ENCODE measurements at places on chromosomes 16 and 17.
A peak's percentile ranks its signal among the peaks of the same experiment; 100 is the strongest.

GRCh38 chr16:11914210-11915113, 1.3 kb downstream of the GSPT1 start:
- no peak for DNase-seq

DNA sequence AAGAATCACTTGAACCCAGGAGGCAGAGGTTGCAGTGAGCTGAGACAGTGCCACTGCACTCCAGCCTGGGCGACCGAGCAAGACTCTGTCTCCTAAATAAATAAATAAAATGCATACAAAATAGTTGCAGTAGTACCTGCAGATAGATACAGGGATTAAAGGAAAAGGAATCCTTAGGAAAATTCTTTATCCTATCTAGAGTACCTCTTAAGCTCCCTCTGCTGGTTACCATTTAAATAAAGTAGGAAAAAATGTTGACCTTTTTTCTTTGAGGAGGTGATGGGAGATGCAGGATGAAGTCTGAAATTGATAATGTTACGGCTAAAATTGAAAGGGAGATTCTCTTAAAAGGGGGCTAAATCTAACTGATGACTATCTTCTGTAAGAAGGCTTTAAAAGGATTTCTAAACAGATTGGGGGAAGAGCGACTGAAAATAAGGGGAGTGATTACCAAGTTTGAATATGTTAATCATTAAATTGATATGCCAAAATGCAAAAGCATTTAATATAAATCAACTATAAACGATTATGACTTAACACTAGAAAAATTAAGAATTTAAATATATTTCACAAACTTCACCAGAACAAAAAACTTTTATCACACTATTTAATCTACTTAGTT, 29.4 kb downstream of the C16orf87 start:
- DNase-seq = no peak

DNA sequence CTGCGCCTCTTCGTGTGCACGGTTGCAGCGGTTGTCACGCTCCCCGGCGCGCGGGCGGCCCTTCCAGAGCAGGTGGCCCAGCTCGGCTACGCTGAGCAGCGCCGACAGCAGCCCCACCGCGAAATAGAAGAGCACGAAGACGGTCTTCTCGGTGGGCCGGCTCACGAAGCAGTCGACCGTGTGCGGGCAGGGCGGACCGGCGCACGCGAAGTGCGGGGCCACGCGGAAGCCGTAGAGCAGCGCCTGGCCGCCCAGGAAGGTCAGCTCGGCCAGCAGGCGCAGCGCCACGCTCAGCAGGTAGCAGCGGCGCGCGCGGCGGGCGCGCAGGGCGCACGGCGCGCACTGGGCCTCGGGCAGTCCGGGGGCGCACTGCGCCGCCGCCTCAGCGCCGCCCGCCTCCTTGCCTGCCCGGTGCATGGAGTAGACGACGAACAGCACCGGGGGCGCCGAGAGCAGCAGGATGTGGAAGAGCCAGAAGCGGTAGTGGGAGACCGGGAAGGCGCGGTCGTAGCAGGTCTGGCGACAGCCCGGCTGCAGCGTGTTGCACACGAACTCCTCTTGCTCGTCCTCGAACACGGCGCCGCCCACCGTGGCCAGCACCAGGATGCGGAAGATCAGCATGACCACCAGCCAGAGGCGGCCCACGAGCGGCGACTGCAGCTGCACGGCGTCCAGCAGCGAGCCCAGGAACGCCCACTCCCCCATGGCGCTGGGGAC, 1.3 kb downstream of the GJD3 start:
- DNase-seq = no peak

GRCh38 chr16:67841198-67841815, 813 bp upstream of the THAP11 start:
- no peak for DNase-seq

DNA sequence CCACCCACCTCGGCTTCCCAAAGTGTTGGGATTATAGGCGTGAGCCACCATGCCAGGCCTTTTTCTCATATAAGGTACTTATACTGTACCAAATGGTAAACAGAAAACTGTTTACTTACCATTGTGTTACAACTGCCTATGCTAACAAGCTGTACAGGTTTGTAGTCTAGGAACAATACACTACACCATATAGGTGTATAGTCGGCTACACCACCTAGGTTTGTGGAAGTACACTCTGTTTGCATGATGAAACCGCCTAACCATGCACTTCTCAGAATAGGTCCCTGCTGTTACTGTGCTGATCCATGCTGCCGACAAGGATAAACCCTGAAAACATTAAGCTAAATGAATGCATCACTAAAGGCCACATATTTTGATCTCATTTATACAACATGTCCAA, 18.9 kb downstream of the DNAJA2 start:
- DNase-seq = no peak

DNA sequence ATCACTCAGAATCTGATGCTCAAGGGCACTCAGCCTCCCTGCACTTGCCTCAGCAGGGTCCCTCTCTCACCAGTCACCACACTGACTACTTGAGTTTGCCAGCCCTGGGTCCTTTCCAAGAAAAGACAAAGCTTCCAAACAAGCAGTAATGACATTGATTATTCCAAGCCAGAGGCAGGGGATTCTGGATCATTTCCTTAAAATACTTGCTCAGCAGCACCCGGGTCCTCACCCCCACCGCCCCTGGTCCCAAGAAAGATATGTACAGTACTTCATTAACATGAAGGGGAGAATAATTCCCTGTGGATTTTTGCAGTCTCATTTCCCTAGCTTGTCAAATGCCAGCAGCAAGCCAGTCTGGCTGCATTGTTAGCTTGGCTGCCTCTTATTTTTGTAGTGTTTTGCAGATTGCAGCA, 83.2 kb upstream of the GNAO1 start:
- DNase-seq = no peak

DNA sequence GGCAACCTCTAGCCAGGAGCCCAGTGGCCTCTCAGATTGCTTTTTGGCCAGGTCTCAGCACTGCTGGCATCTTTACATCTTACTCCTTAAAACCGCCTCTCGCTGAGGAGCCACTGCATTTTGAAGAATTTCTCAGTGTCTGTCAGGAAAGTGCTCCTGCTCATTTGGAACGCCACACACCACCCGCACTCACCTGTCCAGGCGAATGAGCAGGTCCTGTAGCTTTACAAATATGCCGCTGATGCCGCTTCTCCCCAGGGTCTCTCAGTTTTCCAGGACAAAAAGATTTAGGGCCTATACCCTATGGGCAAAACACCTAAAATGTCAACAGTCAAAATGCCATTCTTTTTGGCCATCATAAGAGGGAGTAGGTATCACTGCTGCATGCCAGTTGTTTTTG, 22.1 kb downstream of the CYB561 start:
- no peak for DNase-seq

DNA sequence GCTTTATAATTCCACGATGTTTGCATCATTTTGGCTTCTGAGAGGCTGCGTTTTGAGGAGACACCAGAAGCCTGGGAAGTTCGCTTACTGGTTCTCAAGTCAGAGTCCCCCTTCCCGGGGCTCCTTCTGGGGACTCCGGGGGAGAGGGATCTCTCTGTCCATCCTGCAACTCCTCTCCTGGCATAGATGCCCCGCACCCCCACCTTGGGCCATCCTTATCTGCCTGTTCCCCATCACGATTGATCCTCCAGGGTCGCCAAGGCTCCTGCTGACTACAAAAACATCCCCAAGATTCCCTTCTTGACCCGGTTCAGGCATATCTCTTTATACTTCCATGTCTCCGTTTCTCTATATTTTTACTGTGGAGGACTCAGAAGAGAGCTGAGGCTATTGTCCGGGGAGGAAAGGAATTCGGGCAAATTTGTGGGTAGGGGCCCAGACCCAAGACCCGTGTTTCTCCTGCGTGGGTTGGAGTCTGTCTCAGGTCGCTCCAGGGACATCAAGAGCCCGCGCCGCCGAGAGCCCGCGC, 18.4 kb upstream of the HOXB13 start:
- DNase-seq = no peak

- no peak for DNase-seq
These were observed 468.7 kb upstream of the C16orf82 start for GRCh38 chr16:26598061-26598460.

- no peak for DNase-seq
These were observed 57.2 kb upstream of the ALOX12 start for GRCh38 chr17:6938637-6939036.

DNA sequence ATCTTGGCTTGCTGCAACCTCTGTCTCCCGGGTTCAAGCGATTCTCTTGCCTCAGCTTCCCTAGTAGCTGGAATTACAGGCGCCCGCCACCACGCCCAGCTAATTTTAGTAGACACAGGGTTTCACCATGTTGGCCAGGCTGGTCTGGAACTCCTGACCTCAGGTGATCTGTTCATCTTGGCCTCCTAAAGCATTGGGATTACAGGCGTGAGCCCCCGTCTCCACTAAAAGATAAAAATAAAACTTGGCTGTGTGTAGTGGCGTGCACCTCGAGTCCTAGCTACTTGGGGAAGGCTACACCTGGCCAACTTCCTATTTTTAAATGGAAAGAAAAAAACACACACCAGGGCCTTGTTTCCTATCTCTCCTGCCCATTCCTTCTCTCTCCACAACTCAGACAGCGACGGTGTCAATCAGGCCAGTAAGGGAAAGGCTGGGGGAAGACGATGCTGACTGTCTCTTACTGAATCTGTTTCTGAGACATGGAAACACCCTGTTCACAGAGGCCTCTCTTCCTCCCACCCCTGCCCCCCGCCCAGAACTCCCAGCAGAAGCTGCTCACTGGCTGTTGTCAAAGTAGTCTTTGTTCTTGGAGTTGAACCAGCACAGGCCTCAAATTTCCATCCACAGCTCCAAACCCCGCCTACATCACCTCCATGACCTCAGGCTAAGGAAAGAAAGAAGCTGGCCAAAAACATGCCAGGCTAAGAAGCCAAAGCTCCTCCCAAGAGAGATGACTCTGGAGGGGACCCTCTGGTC, 96.6 kb downstream of the NXN start:
- no peak for DNase-seq

DNA sequence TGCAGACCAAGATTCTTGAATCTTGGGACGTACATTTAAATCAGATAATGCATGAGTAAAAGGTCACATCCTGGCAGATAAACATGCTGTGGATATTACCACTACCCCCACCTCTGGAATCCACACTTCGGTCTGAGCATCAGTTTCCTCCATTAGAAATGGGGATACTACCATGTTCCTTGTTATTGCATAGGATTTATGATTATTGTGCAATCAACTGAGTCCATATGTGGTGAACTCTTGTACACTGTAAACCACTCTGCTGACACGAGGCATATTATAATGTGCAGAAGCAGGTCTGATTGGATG, 108.7 kb downstream of the VAT1L start:
- DNase-seq = no peak

DNA sequence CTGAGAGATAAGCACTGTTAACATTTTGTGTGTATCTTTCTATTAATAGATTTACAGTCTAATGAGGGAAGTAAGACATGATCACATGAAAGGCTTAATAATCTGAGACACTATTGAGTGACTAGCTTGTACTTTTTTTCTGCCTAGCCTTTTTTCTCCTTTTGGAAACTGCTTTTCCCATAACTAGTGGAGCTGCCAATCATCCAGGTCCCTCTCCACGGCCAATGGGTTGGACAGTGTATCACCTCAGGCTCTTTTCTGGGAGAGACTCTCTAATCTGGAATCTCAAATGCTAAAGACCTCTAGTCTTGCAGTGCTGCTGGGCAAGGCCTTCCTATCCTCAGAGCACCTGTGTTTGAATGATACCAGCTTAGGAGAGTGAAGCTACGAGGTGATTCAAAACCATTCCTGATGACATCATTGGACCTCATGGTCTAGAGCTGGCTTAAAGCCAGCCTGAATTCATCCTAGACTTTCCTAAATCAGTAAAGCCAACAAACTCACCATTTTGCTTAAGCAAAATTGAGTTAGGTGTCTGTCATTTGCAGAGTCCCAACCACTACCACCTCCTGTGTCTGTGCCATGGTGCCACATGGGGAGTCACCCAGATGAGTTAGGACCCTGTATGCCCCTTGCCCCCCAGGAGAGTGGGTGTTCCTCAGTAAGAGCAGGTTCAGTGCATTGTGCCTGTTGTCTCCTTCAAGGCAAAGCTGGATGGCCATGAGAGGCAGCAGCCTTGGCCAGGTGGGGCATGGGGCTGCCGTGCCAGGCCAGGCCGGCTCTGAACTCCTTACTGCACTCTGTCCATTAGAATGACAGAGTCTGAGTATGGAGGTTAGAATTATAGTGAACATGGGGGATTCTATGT, 62.9 kb downstream of the SPECC1 start:
- DNase-seq = no peak

- DNase-seq = no peak
These were observed 2.7 kb upstream of the ACE start for GRCh38 chr17:63474174-63474573.

- DNase-seq = no peak
These were observed 1.6 kb downstream of the ATP6V0C start for GRCh38 chr16:2515180-2515851.

DNA sequence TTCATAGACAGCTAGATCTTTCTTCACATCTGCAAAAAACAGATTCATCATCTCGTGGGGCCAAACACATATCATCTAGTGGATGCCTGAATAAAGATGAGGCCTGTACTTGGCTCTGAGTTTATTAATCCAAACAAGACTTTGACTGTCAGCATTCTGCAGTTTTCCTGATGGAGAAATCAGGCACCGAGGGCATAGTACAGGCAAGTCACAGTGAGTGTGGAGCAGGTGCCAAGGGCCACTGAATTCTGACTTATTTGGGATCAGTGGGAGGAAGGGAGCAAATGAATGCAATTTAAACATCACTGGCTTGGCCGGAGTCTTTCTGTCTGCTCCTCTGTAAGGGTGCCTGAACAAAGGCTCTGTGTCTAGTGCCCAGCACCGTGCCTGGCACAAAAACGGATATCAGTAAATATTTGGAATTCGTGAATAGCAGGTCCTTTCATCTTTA, 975 bp downstream of the CFAP20 start:
- no peak for DNase-seq

GRCh38 chr17:76239538-76240274, 587 bp downstream of the RNF157 start:
- peak; percentile 34 for DNase-seq

DNA sequence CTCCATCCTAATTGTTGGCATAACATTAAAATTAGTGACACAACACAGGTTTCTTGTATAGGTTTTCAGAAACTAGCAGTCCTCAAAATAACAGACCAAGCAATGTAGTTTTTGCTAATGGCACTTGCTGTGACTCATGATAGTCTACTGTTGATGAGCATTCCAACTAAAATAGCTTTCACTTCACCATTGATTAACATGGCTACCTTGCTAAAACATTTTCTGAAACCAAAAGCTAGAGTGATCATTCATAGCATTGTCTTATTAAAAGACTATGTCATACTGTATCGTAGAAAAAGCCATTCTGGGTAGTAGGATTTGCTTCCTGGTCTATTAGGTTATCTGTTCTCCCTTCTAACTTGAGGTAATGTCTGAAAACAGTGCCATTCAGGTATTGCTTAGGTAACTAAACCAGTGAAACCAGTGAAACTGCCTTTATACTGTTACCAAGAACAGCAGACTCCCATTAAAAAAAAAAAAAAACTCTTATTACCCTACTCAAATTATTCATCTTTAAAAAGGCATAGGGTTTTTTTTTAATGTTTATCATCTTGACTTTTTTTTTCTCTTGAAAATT, 2.5 kb upstream of the CLTC start:
- no peak for DNase-seq

- no peak for DNase-seq
These were observed 30.0 kb downstream of the NOL11 start for GRCh38 chr17:67747681-67748235.

GRCh38 chr17:40479754-40480480, 21.5 kb downstream of the TNS4 start:
- no peak for DNase-seq

Measured in activated B cell treated with CpG ODN at 0.5 μM for 24 hours (primary cell).